ENCODE measurements at places on chromosomes 11 and 22.

GRCh38 chr11:2838676-2839294 lies 46.8 kb downstream of the CDKN1C start:
- DNase-seq, result no peak

- no peak for DNase-seq
These were observed 84.6 kb upstream of the GUCY1A2 start for GRCh38 chr11:107102692-107103477.

- DNase-seq, result no peak
These were observed 887.5 kb downstream of the NTM start for GRCh38 chr11:132257871-132258270.

GRCh38 chr11:12122083-12122482 lies 11.7 kb downstream of the MICAL2 start:
- no peak for DNase-seq

DNA sequence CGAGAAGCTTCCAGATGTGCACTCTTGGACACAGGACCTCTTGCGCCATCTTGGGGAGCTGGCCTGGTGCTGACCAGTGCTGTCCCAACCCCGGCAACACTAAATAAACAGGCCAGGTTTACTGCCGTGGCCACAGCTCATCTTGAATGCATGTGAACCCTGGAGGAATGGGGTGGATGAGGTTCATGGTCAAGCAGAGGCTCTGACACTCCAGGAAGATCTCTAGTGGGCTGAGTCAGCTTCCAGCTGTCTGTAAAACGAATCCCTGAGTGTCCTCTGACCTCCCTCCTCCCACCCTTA lies 51.8 kb downstream of the ALX4 start:
- DNase-seq, result no peak

- DNase-seq, result no peak
These were observed 13.5 kb downstream of the SEZ6L start for GRCh38 chr22:26182723-26183122.

DNA sequence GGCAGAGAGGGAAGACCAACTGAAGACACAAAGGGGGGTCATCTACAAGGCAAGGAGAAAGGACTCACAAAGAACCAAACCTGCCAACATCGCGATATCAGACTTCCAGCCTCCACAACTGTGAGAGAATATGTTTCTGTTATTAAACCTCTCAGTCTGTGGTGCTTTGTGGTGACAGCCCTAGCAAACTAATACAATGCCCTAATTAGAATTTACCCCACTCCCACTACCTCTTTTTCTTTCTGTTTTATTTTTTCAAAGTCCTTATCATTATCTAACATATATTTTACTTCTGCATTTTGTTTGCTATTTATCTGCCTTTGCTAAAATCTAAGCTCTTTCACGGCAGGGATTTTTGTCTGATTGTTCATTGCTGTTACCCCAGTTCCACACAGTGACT lies 2.5 kb upstream of the OR52D1 start:
- DNase-seq, result no peak

- no peak for DNase-seq
These were observed 1055.7 kb downstream of the JRKL start for GRCh38 chr11:97445561-97445960.

DNA sequence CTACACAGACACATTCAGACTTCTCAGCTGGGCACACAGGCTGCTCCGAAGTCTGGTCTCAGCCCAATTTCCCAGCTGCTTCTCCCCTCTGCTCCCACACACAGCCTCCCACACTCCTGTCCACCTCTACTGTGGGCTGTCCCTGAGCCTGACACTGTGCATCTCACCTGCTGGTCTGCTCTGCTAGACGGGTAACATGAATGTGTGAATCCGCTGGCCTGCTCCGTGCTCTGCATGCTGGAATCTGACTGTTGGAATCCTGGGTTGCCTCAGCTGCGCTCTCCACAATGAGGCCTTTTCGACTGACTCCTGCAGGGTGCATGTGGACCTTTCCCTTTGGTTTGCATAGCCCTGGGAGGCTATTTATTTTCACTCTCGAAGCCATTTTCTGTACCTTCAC lies 489.5 kb upstream of the B3GAT1 start:
- DNase-seq, result no peak

Measured in SJSA1 (cell line).